ENCODE measurements at places on chromosomes 7 and 10.

GRCh38 chr10:125079091-125079600 is 81.2 kb downstream of the CTBP2 start:
- DNase-seq = no peak

GRCh38 chr10:71644307-71645180 is 75.0 kb downstream of the C10orf105 start:
- no peak for DNase-seq

- no peak for DNase-seq
Observed at GRCh38 chr10:84360637-84361365, 32.4 kb downstream of the CCSER2 start.

GRCh38 chr10:5951167-5951711 is 26.1 kb downstream of the IL15RA start:
- no peak for DNase-seq

DNA sequence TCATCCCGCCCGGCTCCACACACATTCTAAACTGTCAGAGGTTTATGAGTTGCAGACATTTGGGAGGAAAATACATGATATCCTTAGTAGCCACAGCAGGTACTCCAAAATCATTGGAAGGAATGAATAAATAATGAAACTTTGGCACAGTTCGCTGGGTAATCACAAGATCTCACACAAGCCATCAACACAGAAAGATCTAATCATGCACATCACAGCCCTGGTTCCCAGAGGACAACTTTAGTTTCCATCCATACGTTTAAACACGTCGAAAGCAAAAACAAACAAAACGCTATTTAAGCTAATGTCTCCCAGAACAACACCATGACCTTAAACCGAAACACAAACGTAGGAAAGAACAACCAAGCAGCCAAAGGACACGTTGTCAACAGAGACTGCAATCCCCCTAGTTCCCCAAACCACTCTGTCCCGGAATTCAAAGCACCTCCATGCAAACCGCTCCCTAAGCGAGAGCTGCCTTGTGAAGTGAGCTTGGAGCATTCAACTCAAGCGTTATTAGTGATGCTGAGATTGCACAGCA is 12.3 kb downstream of the SVIL start:
- DNase-seq = no peak

- DNase-seq = no peak
Observed at GRCh38 chr10:44284198-44285084, 100.5 kb downstream of the CXCL12 start.

DNA sequence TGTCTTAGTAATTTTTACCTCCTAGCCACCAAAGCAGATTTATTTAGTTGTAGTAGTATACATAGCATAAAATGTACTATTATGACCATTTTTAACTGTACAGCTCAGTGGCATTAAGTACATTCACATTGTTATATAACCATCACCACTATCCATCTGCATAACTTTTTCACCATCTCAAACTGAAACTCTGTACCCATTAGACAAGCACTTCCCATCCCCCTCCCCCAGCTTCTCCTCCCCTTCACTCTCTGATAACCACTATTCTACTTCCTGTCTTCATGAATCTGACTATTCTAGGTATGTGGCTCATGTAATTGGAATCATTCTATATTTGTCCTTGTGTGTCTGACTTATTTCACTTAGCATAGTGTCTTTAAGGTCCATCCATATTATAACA is 71.9 kb downstream of the MRPL32 start:
- DNase-seq = no peak

GRCh38 chr10:60733517-60733822 is 44.8 kb upstream of the CDK1 start:
- no peak for DNase-seq

GRCh38 chr7:81427461-81427860 is 342.4 kb downstream of the HGF start:
- no peak for DNase-seq
